ENCODE measurements at places on chromosomes 5 and 9. TPM values are rescaled to one million over a fixed set of nuclear protein-coding genes. Genes with fewer than 3 reads are reported as not detected.

The IRX1 gene
- not detected for total RNA-seq

The FOXD4L6 gene
- total RNA-seq: not detected

The DELE1 gene
- total RNA-seq: 73.4 TPM

The CCNJL gene
- total RNA-seq: not detected

The TMEM167A gene
- total RNA-seq: 78.4 TPM

The CNTLN gene
- 0.25 TPM for total RNA-seq

The CEL gene
- total RNA-seq: 1.4 TPM

The KCTD16 gene
- total RNA-seq: not detected

The DMRTA1 gene
- total RNA-seq: not detected

The SLC4A9 gene
- total RNA-seq: 0.78 TPM

The ETF1 gene
- 77.5 TPM for total RNA-seq

The SLC27A6 gene
- not detected for total RNA-seq

The ERGIC1 gene
- 36.1 TPM for total RNA-seq

The EPB41L4B gene
- 0.08 TPM for total RNA-seq

The SFXN1 gene
- total RNA-seq: 206 TPM

The UBE2R2 gene
- total RNA-seq: 37.7 TPM

The GABRG2 gene
- total RNA-seq: not detected

The KIF12 gene
- not detected for total RNA-seq

The HTR1A gene
- total RNA-seq: not detected

The PTGS1 gene
- 0.20 TPM for total RNA-seq

The TMED7 gene
- 55.6 TPM for total RNA-seq

The SLCO4C1 gene
- total RNA-seq: 3.6 TPM

The PCDHGC5 gene
- total RNA-seq: not detected

The PCDHGA2 gene
- 0.05 TPM for total RNA-seq

The ACTBL2 gene
- total RNA-seq: not detected

The CARD6 gene
- 4.4 TPM for total RNA-seq

The SLC2A6 gene
- total RNA-seq: 2.0 TPM

The TAF1L gene
- total RNA-seq: 0.05 TPM

The RIGI gene
- 33.7 TPM for total RNA-seq

The BAAT gene
- total RNA-seq: not detected

The MELK gene
- total RNA-seq: 56.1 TPM
